ENCODE measurements at places on chromosomes 6 and 20.
A peak's percentile ranks its signal among the peaks of the same experiment; 100 is the strongest.

DNA sequence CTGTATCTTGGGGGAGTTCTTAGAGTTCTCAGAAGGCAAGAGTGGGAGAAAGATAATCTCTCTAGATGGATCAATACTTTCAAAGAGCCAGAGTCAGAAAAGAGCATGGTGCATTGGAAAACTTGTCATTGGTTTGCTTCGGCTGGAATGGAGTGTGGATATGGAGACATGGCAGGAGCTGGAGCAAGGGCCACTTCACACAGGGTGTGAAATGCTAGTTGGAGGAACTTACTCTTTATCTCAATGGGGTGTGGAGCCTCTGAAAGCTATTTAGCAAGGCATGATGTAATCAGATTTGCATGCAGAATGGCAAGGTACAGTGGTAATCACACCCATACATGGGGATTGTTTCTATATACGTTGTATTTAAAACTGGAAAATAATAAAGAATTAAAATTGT is 31.5 kb upstream of the PAQR8 start:
- DNase-seq, result no peak

GRCh38 chr6:10954590-10955010 is 67.7 kb downstream of the SYCP2L start:
- DNase-seq, result peak; percentile 26

GRCh38 chr20:52972965-52973819 is 1.0 kb downstream of the TSHZ2 start:
- no peak for DNase-seq

GRCh38 chr20:45187693-45188092 is 13.0 kb downstream of the PI3 start:
- DNase-seq, result no peak

DNA sequence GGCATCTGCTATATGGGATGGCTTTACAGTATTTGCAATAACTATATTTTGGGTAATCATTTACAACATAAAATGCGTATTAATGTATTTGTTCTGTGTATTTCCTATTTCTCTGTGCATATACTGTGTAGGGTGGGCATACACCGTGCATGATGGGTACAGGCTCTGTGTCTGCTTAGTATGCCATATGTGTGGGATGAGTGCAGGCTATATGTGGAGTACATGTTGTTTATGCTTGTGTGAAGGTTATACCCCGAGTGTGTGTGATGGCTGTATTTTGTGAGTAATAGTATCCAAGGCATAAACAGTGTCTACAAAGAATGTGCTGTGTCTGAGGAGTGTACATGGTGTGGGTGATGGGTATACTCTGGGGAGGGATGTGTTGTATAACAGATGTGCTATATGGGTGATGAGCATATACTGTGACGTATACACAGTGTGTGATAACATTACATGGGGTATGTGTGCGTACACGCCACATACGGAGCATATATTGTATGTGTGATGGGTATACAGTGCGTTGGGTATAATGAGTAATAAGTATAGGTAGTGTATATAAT is 52.7 kb downstream of the CPXM1 start:
- no peak for DNase-seq

- no peak for DNase-seq
Observed at GRCh38 chr6:46058951-46059350, 43.3 kb upstream of the CLIC5 start.

DNA sequence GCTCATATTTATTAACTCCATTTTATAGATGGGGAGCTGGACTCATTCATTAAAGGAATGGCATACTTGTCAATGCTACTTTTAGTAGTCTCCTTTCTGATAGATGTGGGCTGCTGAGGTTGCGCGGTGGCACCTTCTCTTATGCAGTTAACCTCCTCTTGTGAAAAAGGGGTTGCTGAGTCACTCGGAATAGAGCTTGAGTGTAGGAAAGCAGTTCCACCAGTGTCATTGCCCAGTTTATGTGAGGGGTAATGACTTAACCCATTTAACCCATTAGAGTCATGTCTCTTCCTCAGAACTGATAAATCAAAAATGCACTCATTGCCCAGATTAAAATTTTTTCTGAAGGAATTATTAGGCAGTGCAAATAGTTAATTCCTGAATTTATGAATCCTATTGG is 6.3 kb downstream of the MAPK14 start:
- DNase-seq, result no peak

DNA sequence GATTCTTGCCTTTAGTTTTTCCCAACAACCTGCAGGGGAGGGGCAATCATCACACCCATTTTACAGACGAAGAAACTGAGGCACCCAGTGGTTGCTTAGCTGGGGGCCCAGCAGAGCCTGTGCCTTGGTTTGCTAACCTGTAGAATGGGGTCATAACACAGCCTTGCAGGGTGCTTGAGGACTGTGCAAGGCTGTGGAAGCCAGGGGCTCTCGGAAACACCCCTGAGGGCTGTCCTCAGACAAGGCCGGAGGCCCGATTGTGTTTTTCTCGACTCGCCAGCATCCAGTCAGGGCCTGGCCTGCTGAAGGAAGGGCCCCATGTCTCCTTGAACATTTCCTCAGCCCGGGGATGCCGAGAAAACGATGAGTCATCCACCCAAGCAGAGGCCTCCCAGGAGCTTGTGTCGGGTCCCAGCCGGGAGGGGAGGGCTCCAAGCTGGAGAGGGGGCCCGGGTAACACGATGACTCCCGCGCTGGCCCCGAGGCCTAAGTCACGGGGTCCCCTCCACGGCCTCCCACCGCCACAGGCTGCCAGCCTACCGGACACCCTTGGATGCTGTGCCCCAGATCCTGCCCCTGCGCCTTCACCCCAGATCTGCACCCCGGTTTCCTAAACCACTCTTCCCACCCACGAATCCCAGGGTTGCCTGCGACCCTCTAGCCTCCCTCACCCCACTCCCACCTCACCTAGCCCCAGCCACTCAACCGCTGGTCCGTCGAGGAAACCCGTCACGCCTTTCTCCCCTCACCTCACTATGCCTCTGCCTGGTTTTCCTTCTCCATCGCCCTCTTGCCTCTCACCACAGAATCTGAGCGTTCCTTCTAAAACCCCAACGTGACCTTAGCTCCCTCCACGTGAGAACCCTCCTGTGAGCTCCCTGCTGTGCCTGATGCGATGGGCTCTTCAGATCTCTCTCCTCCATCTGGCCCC is 10.6 kb downstream of the NOL4L start:
- no peak for DNase-seq

Measured in keratinocyte (primary cell).